ENCODE measurements at places on chromosomes 6 and 20.

- H3K4me3 ChIP-seq = no peak overlapping the region
- peaks cover 19% of the 10 kb centered on the region for H3K4me1 ChIP-seq
- H3K27ac ChIP-seq = no peak overlapping the region
Observed at GRCh38 chr6:16057446-16057845, 71.4 kb upstream of the MYLIP start.

DNA sequence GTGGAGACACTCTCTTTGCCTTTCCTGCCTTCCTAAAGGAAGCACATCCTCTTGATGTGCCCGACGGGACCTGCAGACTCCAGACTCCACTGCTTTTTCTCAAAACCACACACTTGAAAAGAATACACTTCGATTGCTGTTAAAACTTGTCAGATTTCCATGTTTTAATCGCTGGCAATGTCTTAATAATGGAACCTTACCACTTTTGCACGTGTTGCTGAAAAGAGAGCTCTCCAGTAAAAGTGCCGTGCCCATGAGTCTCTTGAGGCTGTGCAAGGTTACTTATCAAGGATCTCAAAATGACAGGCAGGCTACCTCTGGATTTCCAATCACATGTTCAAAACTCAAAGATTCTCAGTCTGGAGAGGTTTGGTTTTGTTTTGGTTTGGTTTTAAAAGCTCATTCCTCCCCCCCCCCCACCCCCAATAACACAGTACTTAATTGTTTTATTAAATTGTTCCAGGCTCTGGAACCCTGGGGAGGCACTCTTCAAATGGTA, 12.0 kb upstream of the TFAP2A start:
- peaks cover 21% of the 10 kb centered on the region for H3K27me3 ChIP-seq
- peaks cover 3% of the 10 kb centered on the region for H3K4me1 ChIP-seq
- no peaks in the 10 kb centered on the region for H3K36me3 ChIP-seq
- DNase-seq = no peak

DNA sequence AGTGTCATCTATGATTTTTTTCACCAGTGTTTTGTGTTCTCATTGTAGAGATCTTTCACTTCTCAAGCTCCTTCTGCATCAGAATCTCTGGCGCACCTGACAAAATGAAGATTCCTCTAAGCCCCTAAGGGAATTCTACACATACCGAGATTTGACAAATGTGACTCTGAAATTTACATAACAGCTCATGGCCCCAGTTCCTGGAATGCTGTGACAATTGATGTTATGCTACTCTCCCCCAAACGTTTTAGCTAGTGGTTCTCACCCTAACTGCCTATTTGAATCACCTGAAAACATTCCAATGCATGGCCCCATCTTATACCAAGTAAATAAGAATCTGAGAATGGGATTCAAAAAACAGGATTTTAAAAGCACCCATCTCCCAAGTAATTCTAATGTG, 162.1 kb upstream of the FKBP1C start:
- peaks cover 2% of the 10 kb centered on the region for H3K27me3 ChIP-seq
- no peaks in the 10 kb centered on the region for H3K36me3 ChIP-seq
- H3K4me1 ChIP-seq = peaks cover 6% of the 10 kb centered on the region
- no peak for DNase-seq

GRCh38 chr20:47258745-47259695, 97.5 kb downstream of the ZMYND8 start:
- H3K4me1 ChIP-seq = peaks cover 27% of the 10 kb centered on the region
- H3K27me3 ChIP-seq = peaks cover 4% of the 10 kb centered on the region
- H3K36me3 ChIP-seq = peaks cover 10% of the 10 kb centered on the region
- H3K4me3 ChIP-seq = no peak overlapping the region
- DNase-seq = no peak

DNA sequence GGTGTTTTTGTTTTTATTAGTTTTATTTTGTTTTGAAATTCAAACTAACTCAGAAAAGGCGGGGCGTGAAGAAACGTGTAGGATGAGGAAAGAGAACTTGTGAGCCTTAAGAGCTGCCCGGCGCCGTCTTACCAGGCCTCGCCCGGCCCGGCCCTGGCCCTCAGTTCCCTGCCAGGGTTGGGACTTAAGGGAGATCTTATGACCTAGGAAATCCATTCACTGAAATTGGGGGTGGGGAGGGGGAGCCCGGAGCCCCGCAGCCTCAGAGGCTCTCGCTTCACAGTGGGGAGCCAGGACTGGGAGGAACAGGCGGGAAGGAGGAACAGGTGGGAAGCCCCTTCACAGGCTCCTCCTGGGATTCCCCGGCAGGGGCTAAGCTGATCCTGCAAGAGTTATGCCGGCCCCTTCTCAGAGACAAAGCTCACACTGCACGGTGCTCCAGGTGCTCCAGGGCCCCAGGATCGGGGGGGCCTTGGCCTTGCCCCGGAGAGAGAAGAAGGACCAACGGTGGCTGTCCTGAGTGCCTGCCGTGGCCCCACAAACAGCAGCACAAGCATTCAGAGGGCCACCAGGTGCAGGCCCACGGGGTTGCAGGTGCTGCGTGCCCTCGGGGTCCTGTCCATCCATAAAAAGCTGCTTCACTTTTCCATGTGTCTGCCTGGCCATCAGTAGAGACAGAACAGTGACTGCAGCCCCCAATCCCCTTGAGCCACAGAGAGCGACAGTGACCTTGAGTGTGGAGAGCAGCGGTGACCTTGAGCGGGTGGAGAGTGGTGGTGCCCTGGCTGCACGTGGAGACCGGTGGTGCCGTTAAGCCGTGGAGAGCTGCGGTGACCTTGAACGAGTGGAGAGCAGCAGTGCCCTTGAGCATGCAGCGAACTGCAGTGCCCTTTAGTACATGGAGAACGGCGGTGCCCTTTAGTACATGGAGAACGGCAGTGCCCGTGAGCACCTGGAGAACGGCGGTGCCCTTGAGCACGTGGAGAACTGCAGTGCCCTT, 152.7 kb downstream of the DLL1 start:
- peaks cover 5% of the 10 kb centered on the region for H3K27me3 ChIP-seq
- peaks cover 16% of the 10 kb centered on the region for H3K36me3 ChIP-seq
- no peak overlapping the region for H3K27ac ChIP-seq
- peaks cover 2% of the 10 kb centered on the region for H3K4me1 ChIP-seq
- no peak for DNase-seq

GRCh38 chr6:28719275-28719940, 193.7 kb downstream of the GPX5 start:
- H3K27me3 ChIP-seq = peaks cover 2% of the 10 kb centered on the region
- no peaks in the 10 kb centered on the region for H3K36me3 ChIP-seq
- no peak for DNase-seq
- H3K4me1 ChIP-seq = peaks cover 2% of the 10 kb centered on the region

DNA sequence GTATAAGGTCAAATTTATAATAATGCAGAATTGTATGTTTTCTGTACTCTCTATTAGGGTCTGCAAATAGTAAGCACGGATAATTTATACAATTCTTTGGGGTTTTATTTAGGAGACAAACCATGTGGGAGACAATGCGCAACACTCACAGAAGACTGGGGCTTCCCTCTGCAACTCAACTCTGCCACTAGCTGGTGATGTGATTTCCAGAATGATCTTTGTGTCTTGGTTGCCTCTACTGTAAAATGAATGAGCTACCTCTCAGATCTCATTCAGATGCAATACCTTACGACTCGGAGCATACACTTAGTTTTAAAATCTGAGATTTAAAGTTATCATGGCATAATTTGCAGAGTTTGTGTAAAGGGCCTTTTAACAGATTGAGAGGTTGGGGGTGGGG, 6.4 kb downstream of the MAN1A1 start:
- peaks cover 20% of the 10 kb centered on the region for H3K4me1 ChIP-seq
- H3K4me3 ChIP-seq = no peak overlapping the region
- H3K27ac ChIP-seq = no peak overlapping the region
- DNase-seq = no peak
- no peaks in the 10 kb centered on the region for H3K27me3 ChIP-seq
- no peaks in the 10 kb centered on the region for H3K36me3 ChIP-seq

- no peak for DNase-seq
- H3K4me1 ChIP-seq = no peaks in the 10 kb centered on the region
- H3K4me3 ChIP-seq = no peak overlapping the region
Observed at GRCh38 chr6:63114610-63115211, 96.6 kb upstream of the FKBP1C start.

- H3K27me3 ChIP-seq = no peaks in the 10 kb centered on the region
- H3K4me3 ChIP-seq = no peak overlapping the region
- no peak overlapping the region for H3K27ac ChIP-seq
- no peak for DNase-seq
- H3K36me3 ChIP-seq = no peaks in the 10 kb centered on the region
- no peaks in the 10 kb centered on the region for H3K4me1 ChIP-seq
Observed at GRCh38 chr20:20733943-20734342, 21.5 kb upstream of the RALGAPA2 start.

DNA sequence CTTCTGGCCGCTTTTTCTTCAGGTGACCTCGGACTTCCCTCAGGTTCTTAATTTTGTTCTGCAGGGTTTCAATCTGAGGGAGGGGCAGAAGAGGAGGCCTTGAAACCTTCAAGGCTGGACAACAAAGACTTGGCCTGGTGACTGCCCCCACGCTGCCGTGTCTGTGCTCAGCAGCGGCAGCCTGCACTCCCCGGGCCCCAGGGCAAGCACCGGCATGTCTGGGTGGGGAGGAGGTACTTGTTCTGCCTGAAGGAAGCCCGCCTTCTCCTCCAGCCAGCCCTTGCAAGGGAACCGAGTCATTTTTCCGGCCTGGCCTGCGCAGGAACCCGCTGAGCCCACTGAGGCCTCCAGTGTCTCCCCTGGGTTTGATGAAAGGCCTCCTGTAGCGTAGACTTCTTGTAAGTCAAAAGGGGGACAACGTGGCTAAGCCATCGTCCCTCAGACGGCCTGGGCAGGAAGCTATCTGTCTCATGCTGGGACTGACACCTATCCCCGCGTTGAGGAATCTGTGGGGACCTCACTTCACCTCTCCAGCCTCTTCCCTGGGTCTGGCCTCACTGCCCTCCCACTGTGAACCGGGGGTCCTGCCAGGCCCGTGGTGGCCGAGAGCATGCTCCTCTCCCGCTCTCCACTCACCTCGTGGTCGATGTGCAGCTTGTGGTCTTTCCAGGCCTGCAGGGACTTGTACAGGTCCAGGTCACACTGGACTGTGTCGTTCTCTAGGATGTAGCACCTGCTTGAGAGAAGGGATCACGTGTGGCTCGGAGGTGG, 119.9 kb downstream of the SULF2 start:
- H3K36me3 ChIP-seq = peaks cover 5% of the 10 kb centered on the region
- H3K4me3 ChIP-seq = no peak overlapping the region
- H3K4me1 ChIP-seq = peaks cover 14% of the 10 kb centered on the region
- H3K27ac ChIP-seq = no peak overlapping the region
- peaks cover 8% of the 10 kb centered on the region for H3K27me3 ChIP-seq

DNA sequence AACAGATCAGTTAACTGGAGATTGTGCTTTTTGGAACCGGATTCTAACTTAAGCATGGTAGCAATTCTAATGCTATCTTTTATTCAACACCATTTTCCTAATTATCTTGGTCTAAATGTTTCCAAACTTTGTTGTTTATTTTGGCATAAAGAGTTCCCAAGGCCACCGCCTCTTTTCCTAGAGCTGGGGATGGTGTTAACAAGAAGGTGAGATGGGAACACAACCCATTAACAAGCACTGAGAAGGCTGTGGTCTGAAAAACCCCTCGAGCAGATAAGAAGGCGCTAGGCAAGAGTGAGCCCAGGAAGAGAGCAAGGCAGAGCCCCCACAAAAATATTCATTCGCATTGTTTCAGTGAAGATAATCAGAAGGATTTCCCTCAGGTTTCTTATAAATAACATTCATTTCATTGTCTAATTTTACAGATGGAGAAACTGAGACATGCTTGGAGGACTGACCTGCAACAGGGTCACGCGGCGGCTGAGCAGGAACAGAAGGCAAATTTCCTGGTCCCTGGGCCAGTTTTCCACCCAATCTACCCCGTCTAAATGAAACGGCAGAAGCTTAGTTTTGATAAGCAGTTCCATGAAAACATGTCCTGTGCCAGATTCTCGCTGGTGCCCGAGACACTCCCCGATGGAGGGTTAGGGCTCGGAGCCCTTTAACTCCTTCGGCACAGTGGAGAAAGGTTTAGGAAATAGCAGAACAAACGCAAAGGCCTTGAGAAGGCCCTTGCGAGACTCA, 155.6 kb downstream of the FOXC1 start:
- no peak for DNase-seq
- H3K27me3 ChIP-seq = no peaks in the 10 kb centered on the region
- peaks cover 5% of the 10 kb centered on the region for H3K4me1 ChIP-seq
- H3K4me3 ChIP-seq = no peak overlapping the region
- no peak overlapping the region for H3K27ac ChIP-seq

- DNase-seq = no peak
- H3K4me1 ChIP-seq = no peaks in the 10 kb centered on the region
- no peak within 1 kb of the TSS for H3K4me3 ChIP-seq
- peaks cover 6% of the 10 kb centered on the region for H3K27me3 ChIP-seq
Observed at GRCh38 chr6:4078691-4079471, at the start of gene FAM217A. Gene FAM217A, minus strand, starts transcription at chr6:4079137. Its CDS starts 1,723 bp downstream, at chr6:4077414.

DNA sequence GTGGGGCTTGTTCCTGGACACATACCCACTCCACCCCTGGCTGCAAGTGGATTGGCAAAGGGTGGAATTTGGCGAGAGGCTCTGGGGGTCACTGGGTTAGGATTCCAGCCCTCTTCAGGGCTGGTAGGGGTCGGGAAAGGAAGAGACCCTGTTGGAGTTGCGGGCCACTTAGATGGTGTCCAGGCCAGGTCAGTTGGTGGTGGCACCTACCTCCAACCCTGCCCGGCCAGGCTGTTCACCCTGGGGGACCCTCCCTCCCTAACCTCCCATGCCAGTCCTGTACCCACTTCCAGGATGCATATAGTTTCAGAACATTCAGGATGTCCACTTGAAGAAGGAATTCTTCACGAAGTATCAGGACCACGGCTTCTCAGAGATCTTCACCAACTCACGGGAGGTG, 21.0 kb downstream of the CAPN11 start:
- DNase-seq = no peak
- H3K4me3 ChIP-seq = no peak overlapping the region
- no peaks in the 10 kb centered on the region for H3K4me1 ChIP-seq
- H3K36me3 ChIP-seq = peaks cover 4% of the 10 kb centered on the region

GRCh38 chr6:34346175-34347119, 46.0 kb downstream of the NUDT3 start:
- H3K27ac ChIP-seq = no peak overlapping the region
- DNase-seq = no peak
- H3K4me3 ChIP-seq = no peak overlapping the region
- peaks cover 5% of the 10 kb centered on the region for H3K36me3 ChIP-seq
- peaks cover 2% of the 10 kb centered on the region for H3K27me3 ChIP-seq
- H3K4me1 ChIP-seq = peaks cover 33% of the 10 kb centered on the region

GRCh38 chr6:154878871-154879491, 116.1 kb upstream of the TIAM2 start:
- H3K4me3 ChIP-seq = no peak overlapping the region
- H3K36me3 ChIP-seq = peaks cover 7% of the 10 kb centered on the region
- H3K27ac ChIP-seq = no peak overlapping the region
- no peak for DNase-seq

GRCh38 chr20:43263226-43263625, 73.5 kb upstream of the PTPRT start:
- H3K27ac ChIP-seq = no peak overlapping the region
- no peak for DNase-seq

DNA sequence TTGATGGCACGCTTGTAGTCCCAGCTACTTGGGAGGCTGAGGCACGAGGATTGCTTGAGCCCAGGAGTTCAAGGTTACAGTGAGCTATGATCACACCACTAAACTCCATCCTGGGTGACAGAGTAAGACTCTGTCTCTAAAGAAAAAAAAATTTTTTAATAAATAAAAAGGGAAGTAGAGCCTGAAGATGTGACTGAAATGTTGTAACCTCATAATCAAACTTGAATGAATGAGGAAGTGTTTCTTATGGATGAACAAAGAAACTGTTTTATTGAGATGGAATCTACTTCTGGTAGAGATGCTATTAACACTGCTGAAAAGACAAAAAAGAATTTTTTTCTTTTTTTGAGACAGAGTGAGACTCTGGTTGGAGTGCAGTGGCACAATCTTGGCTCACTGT, 6.7 kb downstream of the MAK start:
- H3K4me3 ChIP-seq = no peak overlapping the region
- no peaks in the 10 kb centered on the region for H3K27me3 ChIP-seq
- H3K27ac ChIP-seq = no peak overlapping the region
- no peak for DNase-seq
- no peaks in the 10 kb centered on the region for H3K4me1 ChIP-seq
